Stimulated activated CD8-positive, alpha-beta memory T cell treated with anti-CD3 and anti-CD28 coated beads, Interleukin-4, amount 100 ng/mL, for 1 hour (primary cell): ENCODE measurements at places on chromosomes 4 and X.

DNA sequence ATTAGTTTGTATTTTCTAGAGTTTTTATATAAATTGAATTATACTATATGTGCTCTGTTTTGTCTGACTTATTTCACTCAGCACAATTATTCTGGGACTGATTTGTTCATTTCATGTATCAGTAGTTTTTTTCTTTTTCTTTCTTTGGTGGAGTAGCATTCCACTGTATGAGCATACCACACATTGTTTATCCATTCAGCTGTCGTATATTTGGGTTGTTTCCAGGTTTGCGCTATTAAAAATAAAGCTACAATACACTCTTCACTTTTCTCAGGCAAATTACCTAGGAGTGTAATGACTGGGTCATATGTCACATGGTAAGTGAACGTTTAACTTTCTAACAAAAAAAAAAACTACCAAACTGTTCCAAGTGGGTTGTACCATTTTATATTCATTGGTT, 9.6 kb upstream of the OTUD4 start:
- DNase-seq = no peak

DNA sequence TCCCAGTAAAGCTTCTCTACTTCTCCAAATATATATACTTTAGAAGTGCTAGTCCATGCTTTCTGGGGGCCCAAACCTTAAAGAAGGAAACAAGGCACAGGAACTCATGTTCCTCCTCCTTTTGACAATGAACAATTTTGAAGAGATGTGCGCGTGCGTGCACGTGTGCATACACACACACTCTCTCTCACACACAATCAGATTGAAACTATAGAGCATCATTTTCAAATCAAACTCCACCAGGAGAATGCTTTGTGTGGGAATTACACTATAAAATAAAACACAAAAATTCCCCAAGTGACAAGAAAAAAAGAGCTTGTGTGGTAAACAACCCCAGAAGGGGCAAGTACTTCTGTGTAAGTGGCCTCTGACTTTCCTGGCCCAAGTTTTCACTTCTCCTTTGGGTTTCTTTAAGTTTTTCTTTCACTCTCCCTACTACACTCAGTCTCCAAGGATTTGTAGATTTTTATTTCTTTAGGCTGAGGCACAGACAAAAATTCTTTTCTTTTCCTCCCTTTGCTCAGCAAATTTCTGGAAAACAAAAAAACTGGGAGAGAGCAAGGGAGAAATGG, 46.6 kb upstream of the SHISA3 start:
- no peak for DNase-seq

DNA sequence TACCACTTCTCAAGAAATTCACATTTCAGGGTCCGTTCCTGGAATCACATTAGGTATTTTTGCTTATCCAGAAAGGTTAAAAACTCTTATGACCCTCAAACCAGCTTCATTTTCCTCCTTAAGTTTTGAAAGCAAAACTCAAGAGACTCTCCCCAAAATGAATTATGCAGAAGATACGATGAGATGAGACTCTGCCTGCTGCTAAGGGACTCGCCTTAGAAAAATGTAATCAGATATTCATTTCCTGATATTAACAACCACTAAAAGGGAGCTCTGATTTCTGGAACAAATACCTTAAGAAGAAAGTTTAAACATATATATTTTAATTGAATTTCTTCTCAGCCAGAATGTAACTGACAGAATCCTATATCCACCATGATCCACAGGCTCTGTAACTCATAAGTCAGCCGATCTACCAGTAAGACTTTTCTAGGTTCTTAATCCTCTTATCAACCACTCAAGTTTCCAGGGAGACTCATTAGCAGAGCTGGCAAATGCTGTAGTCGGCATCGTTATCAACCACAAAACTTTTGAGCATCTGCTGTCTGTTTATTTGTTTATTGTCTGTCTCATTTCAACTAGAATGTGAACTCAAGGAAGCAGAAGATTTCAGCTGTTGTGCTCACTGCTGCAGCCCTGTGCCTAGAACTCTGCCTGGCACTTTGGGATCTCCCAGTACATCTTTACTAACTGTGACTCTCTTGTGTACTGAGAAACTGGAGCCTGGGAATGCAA, 112.5 kb downstream of the LDB2 start:
- DNase-seq = no peak

GRCh38 chrX:115030625-115031024, 13.2 kb upstream of the IL13RA2 start:
- no peak for DNase-seq

GRCh38 chr4:39565878-39566600, 38.8 kb upstream of the UGDH start:
- DNase-seq = no peak
